PC-3 (cell line): ENCODE measurements at places on chromosomes 5 and 9. TPM values are rescaled to one million over a fixed set of nuclear protein-coding genes. Genes with fewer than 3 reads are reported as not detected.

Gene ABL1
- total RNA-seq, result 22.8 and 28.3 TPM in 2 replicates

Gene DOCK8
- 1.5 and 1.9 TPM in 2 replicates for total RNA-seq

Gene CDC20B
- total RNA-seq, result not detected in 2 replicates

Gene MEGF9
- 2.6 and 3.1 TPM in 2 replicates for total RNA-seq

Gene OR1J2
- not detected in 2 replicates for total RNA-seq

Gene LOX
- total RNA-seq, result 0.18 and 0.23 TPM in 2 replicates

Gene HAND1
- total RNA-seq, result not detected in 2 replicates
